LoVo (cell line): ENCODE measurements at places on chromosomes 6 and 20.

DNA sequence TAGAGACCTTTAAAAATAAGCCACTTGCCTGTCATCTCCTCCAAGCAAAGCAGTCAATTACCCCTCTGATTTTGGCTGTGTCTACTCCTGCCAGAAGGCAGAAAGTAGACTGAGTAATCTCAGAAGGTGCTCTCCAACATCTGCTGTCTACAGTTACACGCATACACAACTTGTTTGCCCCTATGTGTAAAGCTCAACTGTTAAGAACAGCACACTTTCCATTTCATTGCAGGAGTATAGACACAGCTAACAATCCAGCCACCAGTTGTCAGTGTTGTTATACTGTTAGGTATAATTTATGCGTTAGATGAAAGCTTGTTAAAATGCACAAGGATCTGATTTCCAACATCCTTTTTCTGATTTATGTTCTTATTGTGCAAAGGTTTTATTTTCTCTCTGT lies 88.2 kb downstream of the SAMD3 start:
- no peak for DNase-seq

GRCh38 chr6:140897349-140897748 lies 1235.4 kb upstream of the GJE1 start:
- no peak for DNase-seq

DNA sequence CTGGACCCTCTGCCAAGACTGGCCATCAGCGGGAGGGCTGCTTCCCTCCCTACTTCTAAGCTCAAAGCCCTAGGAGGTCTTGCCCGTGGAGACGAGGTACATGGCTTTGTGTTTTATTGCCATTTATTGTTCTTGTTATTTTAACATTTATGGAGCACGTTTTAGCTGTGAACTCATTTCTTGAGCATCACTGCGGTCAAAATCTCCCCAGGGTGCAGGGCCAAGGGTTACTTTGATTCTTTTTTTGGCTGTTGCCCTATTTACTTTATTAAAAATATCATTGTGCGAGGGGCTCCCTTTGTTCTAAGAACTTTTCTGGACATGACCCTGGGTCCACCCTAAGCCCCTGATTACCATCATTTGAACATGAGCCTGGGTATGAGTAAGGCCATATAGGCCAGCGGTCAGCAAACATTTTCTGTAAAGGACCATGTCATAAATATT lies 51.6 kb downstream of the EYA2 start:
- no peak for DNase-seq

DNA sequence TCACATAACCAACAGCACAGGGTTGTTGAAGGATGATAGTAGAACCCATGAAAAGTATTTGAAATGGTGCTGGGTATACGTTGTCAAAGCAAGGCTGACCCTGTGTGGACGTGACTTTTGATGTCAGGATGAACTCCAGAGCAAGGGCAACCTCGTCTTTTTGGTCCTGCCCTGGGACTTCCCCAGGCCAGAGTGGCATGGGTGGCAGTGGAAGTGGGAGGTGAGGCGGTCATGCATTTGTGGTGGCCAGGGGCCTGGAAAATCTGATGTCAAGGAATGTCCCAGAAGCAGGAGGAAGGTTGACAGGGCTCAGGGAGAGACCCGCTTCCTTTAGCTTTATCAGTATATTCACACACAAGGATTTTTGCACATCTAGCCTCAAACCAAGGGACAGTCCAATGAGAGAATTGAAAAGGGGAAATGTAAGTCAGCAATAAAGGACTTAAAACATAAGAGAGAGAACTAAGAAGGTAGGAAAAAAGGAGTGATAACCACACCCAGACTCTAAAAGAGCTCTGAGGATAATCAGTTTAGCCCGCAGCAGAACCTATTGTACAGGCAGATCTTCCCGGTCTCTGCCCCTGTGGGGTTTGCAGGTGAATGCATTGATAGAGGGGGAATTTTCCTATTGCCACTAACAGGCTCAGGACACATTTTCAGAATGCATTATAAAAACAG lies 98.8 kb upstream of the HDGFL1 start:
- no peak for DNase-seq

GRCh38 chr20:60036746-60037499 lies 78.7 kb downstream of the CDH26 start:
- DNase-seq, result no peak

GRCh38 chr6:45696738-45697137 lies 318.9 kb downstream of the CLIC5 start:
- DNase-seq, result no peak

- no peak for DNase-seq
Measured at GRCh38 chr20:48092596-48093280, 307.5 kb upstream of the SULF2 start.

DNA sequence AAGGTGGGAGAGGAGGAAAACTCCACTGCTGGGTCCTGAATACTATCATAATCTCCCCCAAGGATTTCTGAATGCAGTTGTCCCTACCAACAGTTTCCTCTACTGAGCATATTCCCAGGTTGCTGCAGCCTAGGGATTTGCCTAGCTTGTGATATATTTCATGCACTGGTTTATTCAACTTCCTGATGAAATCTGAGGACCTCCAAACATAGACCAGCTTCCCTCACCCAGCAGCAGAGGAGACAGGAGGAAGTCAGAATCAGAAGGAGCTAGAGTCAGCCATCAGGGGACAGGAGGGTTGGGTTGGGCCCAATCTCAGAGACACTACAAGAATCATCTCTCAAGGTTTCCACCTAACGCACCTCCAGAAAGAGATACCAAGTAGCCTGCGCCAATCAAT lies 138.4 kb upstream of the TOP1 start:
- DNase-seq, result no peak

DNA sequence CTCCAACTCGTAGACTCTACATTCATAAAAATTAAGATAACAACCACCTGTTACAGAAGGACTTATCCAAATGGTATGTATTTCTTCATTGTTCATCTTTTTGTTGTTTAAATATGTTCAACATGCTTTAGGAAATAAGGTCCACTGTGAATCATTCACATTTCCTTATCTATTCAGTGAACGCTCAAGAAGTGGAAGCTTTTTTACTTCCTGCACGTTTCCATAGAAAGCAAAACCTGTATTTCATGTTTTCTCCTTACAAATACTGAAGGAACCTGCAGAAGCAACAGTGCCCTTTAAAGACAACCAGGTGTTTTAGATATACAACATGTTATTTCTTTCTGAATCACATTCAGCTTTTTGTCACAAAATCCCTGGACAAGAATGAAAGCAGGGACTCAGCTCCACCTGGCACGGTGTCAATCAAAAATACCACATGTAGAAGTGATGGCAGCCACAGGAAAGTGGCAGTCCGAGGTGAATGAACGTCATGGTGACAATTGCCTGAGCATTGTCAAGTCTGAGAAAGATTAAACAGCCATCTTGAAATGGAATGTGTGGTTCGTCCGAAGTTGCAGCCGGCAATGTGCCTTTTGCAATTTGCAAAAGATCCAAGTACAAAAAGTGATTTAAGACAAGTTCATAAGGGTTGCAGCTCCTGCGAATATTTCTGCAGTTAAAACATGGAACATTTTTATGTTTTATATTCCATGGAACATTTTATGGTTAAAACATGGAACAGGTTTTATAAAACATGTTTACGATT lies 66.7 kb upstream of the RIPOR2 start:
- no peak for DNase-seq

GRCh38 chr6:13853871-13854270 lies 39.5 kb upstream of the MCUR1 start:
- DNase-seq, result no peak

DNA sequence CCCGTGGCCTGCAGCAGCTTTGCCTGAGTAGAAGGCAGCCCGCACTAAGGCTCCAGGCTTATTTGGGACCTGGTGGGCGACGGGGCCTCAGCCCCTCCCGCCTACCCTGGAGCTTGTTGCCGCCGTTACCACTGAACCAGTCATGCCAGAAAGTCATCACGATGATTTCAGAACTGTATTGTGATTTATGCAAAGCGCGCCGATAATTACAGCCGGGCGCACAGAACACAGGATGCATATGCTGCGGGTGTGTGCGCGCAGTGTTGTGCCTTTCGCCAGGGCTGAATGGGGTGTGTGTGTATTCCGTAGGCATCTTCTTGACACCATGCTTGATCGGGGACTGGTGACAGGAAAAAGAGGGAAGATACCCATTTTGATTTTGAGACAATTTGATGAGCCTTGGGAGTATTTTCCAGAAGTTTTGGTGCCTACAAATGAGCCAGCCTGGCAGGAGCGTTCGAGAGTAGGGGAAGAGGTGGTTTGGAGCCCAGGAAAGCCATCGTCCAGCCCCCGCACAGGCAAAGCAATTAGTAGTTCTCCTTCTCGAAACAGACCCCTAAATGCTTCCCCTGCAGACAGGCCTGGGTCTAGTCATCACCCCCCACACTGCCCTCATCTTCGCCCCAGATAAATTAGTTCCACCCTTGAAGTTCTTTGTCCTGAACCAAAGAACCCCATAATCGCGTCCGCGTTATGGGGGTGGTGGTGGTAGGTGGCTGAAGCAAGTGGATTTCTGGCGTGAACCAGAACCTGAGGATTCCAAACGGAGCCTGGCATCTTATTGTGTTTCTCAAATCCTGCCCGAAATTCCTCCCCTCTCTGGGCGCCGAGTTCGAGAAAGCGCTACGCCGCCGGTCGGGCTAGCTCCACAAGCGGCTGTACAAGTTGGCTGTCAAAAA lies 1.9 kb upstream of the NR2E1 start:
- DNase-seq, result no peak

DNA sequence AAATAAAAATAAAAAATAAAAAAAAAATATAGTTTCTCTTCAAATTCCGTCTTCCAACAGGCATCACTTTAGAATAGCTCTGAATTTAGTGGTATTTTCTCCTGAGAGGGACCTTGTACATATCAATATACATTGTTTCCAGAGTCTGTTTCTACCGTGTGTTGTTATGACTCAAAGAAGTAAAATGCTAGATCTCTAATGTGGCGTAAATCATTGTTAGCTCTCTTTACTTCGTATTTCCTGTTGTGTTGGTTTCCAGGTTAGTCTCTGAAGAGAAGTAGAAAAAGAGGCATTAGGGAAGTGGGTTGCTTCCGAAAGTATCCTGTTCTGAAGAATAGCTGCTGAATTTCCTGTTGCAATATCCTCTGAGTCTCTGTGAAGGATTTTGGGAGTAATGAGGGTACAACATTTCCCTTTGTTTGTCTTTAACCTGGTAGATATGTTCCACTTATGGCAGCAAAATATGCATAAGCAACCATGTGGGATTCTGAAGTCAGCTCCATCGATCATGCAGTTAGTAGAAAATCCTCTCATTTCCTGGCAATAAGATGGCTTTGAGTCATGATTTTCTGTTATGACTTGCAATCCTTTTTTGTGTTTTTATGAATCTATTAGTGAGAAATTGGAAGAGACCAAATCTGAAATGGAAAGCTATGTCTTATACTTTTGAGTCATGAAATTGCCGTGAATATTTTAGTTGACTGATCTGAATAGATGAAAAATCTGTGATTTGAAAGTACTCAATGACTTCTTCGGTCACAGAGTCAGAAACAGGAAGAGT lies 42.0 kb upstream of the MCHR2 start:
- DNase-seq, result no peak

- DNase-seq, result no peak
Measured at GRCh38 chr6:54722328-54722727, 124.2 kb upstream of the FAM83B start.

GRCh38 chr6:48917233-48917632 lies 545.8 kb downstream of the MMUT start:
- DNase-seq, result no peak

DNA sequence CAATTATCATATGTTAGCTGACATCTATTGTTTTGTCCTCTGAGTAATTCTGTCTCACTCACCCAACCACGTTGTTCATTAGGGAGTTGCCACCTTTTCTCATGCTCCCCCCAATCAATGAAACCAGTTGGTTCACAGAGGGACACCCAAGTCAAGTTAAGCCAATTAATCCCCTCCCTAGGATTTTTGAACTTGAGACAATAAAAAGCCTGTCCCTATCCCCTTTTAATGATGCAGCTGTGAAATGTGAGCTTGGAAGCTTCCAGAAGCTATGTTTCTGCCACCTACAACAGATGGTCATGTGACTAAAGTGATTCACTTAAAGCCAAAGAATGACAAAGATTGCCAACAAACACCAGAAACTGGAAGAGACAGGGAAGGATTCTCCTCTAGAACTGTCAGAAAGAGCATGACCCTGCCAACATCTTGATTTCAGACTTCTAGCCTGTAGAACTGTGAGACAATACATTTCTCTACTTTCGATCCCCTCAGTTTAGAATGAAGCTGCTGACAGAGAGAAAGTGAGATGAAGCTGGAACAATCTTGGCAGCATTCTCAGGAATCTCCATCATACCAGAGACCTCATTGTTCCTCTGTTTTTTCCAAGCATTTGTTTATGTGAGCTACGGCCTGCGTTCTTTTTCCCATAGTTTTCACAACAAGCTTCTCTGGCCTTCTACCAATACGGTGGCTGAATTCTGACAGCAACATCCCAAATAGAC lies 57.8 kb upstream of the TPD52L1 start:
- DNase-seq, result no peak

GRCh38 chr6:106533054-106533453 lies 96.2 kb downstream of the RTN4IP1 start:
- DNase-seq, result no peak

DNA sequence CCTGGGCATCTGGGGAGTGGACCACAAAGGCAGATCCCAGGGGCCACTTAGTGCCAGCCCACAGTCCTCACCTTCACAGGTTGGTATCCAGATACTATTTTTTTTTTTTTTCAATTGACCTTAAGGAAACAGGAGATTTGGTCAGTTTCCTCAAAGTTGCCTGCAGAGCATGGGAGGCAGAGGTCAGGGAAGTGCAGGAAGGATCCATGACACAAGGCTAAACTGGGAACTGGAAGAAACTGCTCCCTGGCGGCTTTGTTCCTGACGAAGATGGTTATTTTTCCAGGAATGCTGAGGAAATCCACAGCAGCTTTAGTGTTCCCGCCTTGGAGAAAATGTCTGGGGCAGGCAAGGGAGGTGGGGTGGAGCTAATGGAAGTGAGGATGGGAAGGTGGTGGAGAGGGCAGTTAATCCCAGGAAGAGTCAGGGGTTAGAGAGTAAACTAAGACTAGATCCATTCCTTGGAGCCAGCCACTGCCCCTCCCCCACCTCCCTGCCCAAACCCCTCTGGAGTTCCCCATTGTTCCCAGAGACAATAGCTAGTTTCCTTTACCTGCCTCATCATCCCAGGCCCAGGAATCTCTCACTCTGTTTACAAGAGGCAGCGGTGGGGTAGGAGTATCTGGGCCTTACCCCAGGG lies 14.3 kb upstream of the MYMX start:
- no peak for DNase-seq

DNA sequence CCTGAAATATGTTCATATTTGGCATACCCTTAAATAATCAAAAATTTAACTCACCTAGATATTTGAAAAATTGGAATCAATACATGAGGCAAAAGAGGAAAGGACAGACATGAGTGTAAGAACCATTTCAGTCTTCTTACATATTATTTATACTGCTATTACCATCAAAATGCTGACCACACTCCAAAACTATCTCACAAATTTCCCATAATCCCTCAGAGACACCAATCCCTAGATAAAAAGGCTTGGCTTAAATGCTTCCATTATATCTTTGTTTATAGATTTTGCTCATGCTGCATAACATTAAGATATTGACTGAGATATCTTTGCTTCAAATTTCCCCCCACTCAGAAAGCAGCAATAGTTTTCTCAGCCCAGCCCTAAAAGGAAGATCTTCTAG lies 11.7 kb upstream of the NT5DC1 start:
- no peak for DNase-seq
